ENCODE measurements at places on chromosomes 11 and 22.
A peak's percentile ranks its signal among the peaks of the same experiment; 100 is the strongest.

DNA sequence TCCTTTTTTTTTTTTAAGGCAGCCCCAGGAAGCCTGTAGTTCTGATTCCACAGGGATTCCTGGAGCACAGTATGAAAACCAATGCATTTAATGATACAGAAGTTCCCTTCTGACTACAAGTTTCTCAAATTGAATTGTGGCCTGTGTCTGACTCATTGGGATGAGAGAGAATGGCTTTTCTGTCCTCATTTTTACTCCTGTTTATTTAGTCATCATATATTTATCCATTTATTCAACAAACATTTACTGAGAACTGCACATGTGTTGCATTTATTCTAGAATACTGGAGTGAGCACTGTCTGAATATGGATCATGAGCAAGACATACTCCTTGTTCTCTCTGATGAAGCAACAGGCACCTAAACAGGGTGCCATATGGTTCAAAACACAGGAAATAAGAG, 231.2 kb downstream of the NTM start:
- DNase-seq, result no peak

DNA sequence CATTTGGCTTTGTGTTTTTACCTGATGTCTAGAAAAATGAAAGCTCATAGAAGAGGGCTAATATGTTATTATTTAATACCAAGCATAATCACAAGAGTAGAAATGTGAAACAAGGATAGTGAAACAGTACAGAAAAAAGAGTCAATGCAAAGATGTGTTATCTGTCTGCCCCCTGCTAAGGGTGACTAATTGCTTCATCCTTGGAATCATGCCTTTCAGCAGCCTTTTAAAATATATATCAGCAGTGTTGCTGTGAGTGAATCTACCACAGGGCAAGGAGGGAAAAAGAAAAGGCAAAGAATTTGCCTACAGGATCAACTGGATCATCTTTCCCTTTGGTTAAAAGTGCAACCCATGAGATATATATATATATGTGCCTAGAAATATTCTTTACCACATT, 867.2 kb upstream of the RAG2 start:
- DNase-seq, result no peak

DNA sequence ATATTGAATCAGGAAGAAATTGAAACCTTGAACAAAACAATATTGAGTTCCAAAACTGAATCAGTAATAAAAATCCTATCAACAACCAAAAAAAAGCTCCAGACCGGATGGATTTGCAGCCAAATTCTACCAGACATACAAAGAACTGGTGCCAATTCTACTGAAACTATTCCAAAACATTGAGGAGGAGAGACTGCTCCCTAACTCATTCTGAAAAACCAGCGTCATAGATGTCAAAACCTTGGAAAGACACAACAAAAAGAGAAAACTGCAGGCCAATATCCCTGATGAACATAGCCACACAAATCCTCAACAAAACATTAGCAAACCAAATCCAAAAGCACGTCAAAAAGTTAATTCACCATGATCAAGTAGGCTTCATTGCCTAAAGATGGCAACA, 353.8 kb downstream of the TMEM135 start:
- no peak for DNase-seq

DNA sequence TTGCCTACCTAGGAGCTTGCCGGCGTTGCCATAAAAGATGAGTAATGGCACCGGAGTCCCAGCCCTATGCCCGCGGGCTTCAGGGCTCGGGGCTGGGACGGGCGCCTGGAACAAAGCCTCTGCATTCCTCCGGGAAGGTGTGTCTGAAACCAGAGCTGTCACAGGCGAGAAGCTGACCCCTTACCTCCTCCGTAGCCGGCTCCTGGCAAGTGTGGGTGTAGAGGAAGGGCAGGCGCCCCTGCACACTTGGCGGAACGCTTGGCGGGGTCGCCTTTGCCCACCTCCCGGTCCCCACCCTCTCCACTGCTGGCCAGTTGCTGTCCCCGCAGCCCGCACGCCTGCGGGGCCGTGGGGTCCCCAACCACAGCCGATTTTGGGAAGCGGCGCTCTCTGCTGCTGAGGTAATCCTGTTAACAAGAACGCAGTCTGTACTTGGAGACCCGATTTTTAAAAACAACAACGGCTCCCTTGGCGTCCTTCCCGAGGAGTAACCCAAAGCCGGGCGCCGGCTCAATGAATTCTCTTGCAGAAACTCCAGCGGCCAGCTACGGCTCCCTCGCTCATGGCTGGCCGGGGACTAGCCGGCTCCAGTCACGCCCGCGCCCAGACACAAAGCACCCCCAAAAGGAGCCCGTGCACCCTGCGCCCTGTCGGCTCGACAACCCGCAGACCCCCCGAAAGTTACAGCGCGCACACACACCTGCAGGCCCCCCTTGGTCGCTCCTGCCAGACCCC, 89.2 kb downstream of the PLEKHA7 start:
- no peak for DNase-seq

GRCh38 chr22:21651521-21652009, 9.5 kb downstream of the SDF2L1 start:
- DNase-seq, result no peak

GRCh38 chr11:61158691-61159381, 2.4 kb downstream of the VPS37C start:
- DNase-seq, result no peak

GRCh38 chr11:62400760-62401159, 18.1 kb upstream of the SCGB1A1 start:
- peak; percentile 9 for DNase-seq

- no peak for DNase-seq
Measured at GRCh38 chr22:44026630-44027511, 2.8 kb downstream of the PARVB start.

DNA sequence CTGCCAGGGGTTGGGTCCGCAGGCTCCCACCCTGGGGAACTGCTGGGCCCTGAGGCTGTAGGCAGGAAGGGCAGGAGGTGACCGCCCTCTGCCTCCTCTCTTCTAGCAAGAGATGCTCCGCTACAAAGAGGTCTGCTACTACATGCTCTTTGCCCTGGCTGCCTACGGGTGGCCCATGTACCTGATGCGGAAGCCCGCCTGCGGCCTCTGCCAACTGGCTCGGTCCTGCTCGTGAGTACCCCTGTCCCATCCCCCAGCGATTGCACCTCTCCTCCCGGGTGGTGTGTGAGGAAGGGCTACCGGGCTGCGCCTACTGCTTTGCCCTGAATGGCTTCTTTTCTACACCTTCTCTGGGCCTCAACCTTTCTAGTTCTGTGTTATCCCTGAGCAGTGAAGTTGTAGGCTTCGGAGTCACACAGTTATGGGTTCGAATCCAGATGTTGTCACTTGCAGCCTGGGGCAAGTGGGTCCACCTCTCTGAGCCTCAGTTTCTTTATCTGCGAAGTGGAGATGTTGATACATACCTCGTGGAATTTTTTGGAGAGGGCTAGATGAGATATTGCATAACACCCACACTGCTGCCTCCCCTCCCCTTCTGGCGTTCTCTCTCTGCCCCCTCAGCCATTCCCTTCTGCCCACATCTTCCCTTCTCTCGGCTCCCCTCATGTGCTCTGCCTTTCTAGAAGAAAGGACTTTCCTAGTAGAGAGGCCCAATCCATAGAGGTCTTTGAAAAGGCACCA, 21.1 kb upstream of the MYRF start:
- no peak for DNase-seq

- DNase-seq, result no peak
Measured at GRCh38 chr11:128725630-128726319, 31.9 kb downstream of the FLI1 start.

DNA sequence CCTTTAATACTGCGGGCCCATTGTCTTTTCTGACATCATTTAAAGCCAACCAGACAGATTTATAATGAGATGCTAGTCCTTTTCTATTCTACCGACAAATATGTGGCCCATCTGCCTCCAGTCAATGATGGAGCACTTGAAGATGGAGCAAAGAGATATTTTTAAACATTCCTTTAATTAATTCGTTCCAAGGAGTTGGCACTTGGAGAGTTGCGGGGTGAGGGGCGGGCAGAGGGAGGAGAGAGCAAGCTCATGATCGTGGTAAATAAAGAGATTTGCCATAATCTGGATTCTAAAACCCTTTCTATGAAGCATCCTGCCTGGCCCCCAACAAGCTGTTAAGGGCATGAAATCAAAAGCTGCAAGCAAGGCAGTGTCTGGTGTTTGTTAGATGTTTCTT, 5.0 kb downstream of the SLC1A2 start:
- DNase-seq, result no peak

DNA sequence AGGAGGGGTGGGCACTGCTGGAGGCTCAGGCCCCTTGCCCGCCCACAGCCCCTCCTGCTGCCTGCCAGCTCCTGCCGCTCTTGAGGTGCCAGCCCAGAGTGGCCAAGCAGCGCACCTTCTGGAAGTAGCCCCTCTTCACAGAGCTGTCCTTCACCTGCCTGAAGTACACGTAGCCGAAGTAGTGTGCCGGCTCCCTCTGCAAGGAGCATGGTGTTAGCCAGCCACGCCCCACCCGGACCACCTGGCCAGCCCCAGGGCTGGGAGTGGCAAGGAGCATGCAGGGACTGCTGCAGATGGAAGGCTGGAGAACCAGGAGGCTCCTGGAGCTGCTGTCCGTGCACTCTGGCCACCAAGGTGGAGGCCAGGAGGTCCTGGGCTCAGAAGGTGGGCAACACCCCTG, 9.6 kb downstream of the DENND6B start:
- no peak for DNase-seq

DNA sequence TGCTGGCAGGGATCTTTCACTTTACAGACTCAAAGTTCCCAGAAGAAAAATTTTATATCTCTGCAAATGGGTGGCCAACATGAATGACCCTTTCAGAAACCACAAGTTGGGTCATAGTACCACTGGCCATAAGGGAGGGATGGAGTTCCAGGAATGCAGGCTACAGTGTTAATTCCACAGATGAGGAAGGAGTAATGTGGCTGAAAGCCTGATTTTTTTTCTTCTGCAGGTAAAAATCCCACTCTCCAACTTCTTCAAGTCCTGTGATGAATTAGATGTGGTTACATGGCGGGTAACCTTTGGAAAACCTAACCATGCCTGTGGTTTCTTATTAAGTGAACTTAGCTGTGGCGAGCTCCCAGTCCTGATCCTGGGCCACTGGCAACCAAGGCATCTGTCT, 103.2 kb downstream of the SLC1A2 start:
- no peak for DNase-seq

- no peak for DNase-seq
Measured at GRCh38 chr11:96091476-96091875, 167.6 kb upstream of the MTMR2 start.

GRCh38 chr11:86681483-86681756, 9.0 kb upstream of the ME3 start:
- DNase-seq, result no peak

DNA sequence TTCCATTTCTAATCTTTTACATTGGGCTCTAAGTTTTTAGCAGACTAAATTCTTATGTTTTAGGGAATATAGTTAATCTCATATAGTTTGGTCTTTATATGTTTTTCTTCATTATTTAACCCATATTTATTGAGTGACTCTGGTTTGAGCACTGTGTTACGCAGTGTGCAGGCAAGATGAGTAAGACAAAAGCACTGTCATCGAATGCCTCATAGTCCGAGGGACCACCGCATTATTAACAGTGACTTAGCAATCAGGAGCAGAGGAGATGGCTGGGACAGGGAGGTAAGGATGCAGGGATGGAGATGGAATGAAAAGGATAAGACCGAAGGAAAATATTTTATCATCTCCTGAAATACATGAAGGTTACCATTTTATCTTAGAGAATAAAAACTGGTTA, 65.2 kb upstream of the CTSC start:
- DNase-seq, result no peak

GRCh38 chr22:27134315-27134701, 476.9 kb downstream of the MIAT start:
- no peak for DNase-seq

DNA sequence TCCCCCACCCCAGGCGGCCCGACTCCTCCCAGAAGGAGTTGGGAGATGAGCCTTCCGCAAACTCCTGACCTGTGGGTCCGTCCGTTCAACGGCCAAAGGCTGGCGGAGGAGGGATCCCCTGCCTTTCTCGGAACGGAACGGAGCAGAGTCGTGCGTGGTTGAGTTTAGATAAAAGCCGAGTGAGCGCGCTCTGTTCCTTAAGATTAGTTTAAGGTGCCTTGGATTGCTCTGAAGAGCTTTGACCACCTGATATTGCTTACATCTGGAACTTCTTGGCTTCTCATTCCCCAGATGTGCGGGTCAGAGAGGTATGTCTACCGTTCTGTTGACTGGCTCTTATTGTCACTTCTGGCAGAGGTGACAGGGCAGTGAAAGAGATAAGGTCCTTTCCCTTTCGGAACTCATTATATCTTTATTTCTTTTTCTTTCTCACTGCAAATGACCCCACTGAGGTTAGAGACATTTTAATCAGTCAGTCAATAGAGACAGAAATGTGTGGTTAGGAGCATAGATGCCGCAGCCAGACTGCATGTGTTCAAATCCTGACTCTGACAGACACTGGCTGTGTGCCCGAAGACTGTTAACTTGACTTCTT, at the start of gene TRIM6:
Gene TRIM6, plus strand, starts transcription at position 31 of the 595 bp plus-strand sequence. Its CDS starts 261 bp downstream, at position 292.
- DNase-seq, result no peak

- no peak for DNase-seq
Measured at GRCh38 chr11:32023370-32024305, 67.2 kb upstream of the RCN1 start.

DNA sequence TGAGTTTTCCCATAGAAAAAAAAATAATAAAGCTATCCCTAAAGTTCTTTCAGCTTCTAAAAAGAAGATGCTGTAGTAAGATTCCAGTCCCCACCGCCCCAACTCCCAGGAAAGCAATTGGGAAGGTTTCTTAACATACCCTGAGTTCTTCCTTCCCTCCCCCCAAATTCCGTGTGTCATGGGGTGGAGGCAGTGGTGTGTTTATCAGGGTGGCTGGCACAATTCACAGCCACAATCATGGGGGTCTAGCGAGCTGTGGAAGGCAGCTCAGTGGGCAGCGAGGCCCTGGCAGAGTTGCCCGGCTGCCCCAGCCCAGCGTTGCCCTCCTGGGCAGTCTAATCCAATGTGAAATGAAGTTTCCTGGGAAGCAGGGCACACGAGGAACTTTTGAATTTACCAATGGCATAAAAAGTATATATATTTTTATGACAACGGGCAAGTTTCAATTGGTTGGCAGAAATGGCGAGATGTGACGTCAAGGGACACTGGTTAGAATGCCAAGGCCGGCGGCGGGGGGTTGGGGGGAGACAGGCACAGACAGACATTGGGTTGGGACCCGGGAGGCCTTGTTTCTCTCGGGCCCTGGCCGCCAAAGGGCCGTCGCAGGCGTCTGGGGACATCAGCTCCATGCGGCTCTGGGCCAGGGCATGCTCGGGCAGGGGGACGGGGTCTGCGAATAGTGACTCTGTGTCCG, 80.7 kb upstream of the PPARA start:
- peak; percentile 84 for DNase-seq

DNA sequence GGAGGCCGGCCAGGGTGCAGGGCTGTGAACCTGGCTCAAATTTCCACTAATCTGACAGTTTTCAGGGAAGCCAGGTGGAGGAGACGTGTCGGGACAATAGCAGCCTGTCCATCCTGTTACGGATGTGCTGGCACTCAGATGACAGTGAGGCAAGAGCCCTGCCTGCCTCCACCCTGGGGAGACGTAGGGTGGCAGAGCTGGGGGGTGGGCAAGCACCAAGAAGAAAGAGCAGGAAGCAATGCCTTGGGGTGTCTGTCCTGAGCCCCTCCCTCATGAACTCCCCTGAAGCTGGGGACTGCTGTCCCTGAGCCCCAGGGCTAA, 10.0 kb upstream of the TRIM29 start:
- no peak for DNase-seq

- DNase-seq, result no peak
Measured at GRCh38 chr22:47780281-47780875, 1017.9 kb downstream of the TBC1D22A start.
